SIG-M5 (cell line): ENCODE measurements at places on chromosomes 3 and 15.

DNA sequence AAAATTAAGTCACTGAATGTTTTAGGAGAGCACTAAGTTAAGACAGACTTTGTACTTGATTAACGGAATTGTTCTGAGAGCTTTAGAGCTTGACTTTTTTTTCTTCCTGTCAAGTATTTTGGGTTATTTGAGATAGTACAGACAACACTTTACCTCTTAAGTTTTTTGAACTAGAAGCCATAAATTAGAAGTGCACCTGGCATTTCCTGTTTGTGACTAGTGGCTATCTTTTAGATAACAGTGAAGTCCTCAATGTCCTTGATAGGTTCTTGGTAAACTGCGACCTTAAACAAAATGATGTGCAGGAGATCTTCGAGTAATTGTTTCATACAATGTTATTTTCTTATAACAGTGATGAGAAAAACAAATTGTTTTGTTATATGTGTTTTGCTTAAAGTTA, 213.9 kb downstream of the TP63 start:
- DNase-seq: no peak

GRCh38 chr3:142645236-142645793, 49.1 kb downstream of the PLS1 start:
- no peak for DNase-seq

DNA sequence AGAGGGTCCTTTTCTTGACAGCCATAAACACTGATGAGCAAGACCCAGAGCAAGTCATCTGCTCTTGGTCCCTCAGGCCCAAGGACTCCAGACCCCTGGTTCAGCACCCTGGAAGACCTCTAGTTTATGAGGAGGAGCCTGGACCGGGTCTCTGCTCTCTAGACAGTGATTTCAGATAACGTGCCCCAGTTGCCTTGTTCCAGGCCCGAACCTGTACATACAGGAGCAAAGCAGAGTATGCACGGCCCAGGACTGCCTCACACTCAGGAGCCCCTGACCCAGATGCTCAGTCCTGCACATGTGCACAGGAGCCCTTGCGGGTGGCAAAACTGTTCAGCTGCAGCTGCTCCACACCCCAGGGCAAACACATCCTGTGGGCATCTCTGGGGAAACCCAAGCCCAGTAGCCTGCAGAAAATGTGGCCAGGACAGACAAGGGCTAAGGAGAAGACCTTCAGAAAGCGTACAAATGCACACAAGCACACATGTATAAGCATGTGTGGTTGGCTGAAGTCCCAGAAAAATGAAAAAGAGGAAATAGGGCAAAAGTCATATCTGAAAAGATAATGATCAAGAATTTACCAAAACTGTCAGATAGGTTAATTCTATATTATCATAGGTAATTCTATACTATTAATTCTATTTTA, 59.9 kb upstream of the CORO2B start:
- no peak for DNase-seq

- no peak for DNase-seq
These were observed 20.4 kb upstream of the AP3B2 start for GRCh38 chr15:82730022-82730530.
